ENCODE measurements at places on chromosomes 12 and 14. TPM values are rescaled to one million over a fixed set of nuclear protein-coding genes. Genes with fewer than 3 reads are reported as not detected.

DNA sequence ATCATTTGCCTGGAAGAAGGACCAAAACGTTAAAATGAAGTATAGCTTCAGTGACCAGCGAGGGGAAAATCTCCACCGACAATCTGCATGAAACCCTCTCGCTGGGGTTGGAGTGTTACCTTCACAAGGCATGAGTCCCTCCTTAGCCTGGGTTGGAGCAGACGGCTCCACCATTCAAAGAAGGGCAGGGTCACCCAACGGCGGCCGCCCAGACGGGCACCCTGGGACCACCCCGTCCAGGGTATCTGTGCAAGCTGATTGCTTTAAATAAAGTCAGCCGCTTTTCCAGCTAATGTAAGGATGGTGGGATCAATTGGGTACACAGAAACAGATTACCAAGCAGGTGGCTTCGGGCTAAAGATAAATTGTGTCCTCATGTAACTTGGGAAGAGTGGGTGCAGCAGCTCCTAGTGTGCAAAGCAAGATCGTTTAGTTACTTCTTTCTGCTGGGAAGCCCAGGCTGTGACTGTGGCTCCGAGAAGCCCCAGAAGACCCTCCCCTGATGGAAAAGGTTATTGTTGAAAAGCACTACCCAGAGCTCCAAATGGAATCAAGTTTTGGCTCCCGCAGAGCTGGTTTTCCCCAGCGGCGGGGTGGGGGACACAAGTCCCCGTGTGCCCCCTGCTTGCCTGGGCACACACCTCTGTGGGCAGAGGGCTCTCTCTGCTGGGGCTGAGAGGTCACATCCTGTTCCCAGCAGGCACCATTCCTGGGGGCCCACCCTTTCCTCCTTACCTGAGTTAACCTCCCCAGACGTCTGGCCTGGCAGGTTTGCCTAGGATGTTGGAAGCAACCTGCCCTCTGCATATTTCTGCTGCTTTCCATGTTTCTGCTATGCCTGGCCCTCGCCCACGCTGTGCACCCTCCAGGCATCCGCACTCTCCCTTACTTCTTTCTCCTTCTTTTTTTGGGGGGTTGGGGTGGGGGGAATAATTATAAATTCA lies 318.6 kb upstream of the DIO3 start:
- H3K36me3 ChIP-seq = no peaks in the 10 kb centered on the region
- H3K27me3 ChIP-seq = no peaks in the 10 kb centered on the region
- no peak for DNase-seq
- H3K4me3 ChIP-seq = no peak overlapping the region

DNA sequence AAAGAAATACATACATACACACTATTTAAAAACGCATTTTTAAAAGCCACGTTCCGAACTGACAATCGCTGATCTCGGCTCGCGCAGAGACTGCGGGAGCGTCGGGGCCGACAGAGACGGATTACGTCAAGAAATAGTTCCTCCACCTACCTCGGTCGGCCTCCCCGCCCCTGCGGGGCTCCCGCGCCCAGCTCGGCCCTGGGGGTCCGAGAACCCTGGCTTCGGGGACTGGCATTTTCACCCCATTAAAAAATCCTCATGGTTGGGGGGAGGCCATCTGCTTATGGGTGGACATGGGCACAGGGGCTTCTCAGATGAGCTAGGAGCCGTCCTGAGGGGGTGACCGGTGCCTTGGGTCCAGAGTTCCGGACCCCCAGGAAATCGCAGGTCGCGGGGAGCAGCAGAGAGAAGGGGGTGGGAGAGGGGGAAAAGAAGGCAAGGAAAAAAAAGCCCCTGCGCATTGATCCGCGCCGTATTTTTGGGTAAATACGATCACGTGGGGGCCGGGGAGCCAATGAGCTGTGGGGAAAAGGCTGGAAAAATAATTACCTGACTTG lies 324 bp upstream of the HOXC9 start:
- H3K36me3 ChIP-seq = no peaks in the 10 kb centered on the region
- no peak for DNase-seq
- H3K27me3 ChIP-seq = peaks cover 100% of the 10 kb centered on the region

DNA sequence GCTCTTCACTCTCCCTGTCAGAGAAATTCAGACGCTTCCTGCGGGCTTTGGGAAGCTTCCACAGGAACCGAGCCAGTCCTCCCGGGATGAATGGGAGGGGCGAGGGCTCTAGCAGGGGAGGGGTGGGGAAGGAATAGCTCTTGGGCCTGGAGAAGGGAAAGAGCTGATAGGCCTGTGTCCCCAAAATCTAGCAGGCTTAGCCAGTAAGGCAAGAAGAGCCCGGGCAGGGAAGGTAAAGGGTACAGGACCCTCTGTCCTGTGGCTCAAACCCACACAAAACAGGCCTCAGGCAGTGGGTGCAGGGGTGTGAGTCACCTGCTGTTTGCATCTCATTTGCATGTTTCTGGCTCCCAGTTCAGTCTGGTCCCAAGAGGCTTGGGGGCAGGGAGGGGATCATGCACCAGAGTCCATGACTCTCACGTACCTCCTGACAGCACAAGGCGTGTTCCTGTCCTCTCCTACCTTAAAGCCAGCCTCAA lies 8.7 kb upstream of the SMUG1 start:
- no peak overlapping the region for H3K4me3 ChIP-seq
- H3K27ac ChIP-seq = no peak overlapping the region
- no peak for DNase-seq
- H3K4me1 ChIP-seq = no peaks in the 10 kb centered on the region

DNA sequence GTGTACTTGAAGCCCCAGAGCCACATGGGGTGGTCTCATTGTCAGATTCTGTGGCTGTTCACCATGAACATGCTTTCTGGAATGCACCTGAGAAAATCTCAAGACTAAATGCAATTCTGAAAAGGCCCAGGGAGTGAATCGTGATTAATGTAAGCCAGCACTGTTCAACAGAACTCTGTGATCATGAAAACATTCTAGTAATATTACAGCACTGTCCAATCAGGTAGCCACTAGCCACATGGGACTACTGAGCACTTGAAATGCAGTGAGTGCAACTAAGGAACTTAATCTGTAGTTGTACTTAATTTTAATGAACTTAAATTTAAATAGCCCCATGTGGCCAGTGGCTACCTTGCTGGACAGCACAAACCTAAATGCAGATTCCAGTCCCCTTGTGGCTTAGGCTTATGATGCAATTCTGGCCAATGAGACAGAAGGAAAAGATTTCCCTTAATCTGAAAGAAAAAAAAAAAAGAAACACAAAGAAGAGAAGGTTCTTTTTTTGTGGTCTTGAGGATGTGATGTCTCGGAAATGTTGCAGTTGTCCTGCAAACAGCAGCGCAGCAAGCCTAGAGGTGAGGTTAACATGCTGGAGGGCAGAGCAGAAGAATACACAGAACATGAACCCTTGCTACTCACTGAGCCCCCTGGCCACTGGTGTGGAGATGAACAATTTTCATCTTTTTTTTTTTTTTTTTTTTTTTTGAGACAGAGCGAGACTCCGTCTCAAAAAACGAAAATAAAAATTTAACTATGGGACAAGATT lies 48.2 kb downstream of the SPPL3 start:
- no peaks in the 10 kb centered on the region for H3K36me3 ChIP-seq
- no peaks in the 10 kb centered on the region for H3K4me1 ChIP-seq
- no peak for DNase-seq
- no peaks in the 10 kb centered on the region for H3K27me3 ChIP-seq
- H3K4me3 ChIP-seq = no peak overlapping the region

DNA sequence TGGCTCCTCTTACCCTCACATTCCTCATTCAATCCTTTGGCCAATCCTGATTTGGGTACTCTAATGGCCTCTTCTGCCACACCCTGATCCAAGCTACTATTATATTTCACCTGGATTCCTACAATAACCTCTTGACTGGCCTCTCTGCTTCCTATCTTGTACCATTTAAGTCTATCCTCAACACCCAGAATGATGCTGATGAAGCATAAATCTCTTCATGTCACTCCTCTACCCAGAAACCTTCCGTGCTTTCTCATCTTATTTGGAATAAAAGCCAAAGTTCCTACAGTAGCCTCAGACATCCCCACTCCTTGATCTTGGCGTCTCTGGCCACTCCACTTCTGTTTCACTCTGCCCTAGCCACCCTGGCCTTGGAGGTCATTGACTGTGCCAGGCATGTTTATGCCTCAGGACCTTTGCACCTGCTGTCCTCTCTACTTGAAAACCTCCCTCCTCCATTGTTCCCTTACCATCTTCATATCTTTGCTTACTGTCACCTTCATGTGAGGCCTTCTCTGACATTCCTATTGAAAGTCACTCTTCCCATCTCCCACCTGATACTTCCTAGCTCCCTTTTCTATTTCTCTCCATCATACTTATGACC lies 46.4 kb upstream of the NRXN3 start:
- H3K36me3 ChIP-seq = no peaks in the 10 kb centered on the region
- H3K27ac ChIP-seq = no peak overlapping the region
- H3K27me3 ChIP-seq = no peaks in the 10 kb centered on the region
- H3K4me3 ChIP-seq = no peak overlapping the region

DNA sequence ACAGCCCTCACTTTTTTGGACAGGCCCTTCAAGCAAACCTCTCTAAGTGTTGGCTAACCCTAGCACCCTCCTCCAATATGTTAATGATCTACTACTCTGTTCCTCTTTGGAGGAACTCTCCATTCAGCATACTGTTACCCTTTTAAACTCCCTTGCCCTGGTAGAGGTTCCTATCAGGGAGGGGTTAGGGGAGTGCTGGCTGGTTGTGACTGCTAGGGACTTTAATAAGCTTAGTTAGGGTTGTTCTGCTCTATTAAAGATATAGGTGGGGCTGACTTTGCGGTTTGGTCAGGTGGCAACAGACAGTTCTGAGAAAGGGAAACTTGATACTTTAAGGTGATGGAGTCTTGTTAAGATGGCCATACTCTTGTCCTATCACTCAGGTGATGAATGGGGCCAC lies 301.5 kb upstream of the FBXO33 start:
- no peaks in the 10 kb centered on the region for H3K27me3 ChIP-seq
- H3K4me1 ChIP-seq = no peaks in the 10 kb centered on the region
- no peak overlapping the region for H3K27ac ChIP-seq
- no peaks in the 10 kb centered on the region for H3K36me3 ChIP-seq

The DDN gene
- total RNA-seq = 0.21 TPM

The DEPDC4 gene
- total RNA-seq = 2.9 TPM

The AKAP5 gene
- 8.1 TPM for total RNA-seq

The COQ5 gene
- 46.6 TPM for total RNA-seq

The DPF3 gene
- total RNA-seq = 6.7 TPM

Data from colonic mucosa (tissue), 4 donors.